ENCODE measurements at places on chromosomes 5 and 9. TPM values are rescaled to one million over a fixed set of nuclear protein-coding genes. Genes with fewer than 3 reads are reported as not detected.

Gene FASTKD3
- total RNA-seq, result 9.4 TPM

Gene PCDHA11
- 0.38 TPM for total RNA-seq

Gene ANKRD20A1
- 1.7 TPM for total RNA-seq

Gene ZFP37
- 1.1 TPM for total RNA-seq

Gene FOXE1
- total RNA-seq, result not detected

DNA sequence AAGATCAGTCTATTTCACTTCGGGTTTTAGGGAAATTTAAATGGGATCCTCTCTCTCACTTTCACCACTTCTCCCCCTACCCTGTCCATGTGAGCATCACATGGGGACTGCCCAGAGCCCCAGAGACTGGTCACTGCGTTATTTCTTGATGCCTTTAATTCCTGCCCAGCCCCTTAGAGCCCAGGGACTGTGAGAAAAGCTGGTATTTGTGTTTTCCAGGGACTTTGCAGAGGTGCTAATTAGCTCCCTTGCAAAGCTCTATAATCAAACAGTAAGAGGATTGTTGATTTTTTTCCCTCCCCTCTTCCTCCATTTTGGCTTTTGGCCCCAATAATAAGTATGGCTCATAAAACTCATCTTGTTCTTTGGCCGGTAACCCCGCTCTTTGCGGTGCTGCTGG lies 35.6 kb downstream of the NTRK2 start:
- H3K27me3 ChIP-seq, result no peaks in the 10 kb centered on the region
- H3K27ac ChIP-seq, result no peak overlapping the region
- H3K4me3 ChIP-seq, result no peak overlapping the region
- H3K4me1 ChIP-seq, result peaks cover 6% of the 10 kb centered on the region

- H3K4me1 ChIP-seq, result no peaks in the 10 kb centered on the region
- DNase-seq, result no peak
- H3K27me3 ChIP-seq, result no peaks in the 10 kb centered on the region
- H3K27ac ChIP-seq, result no peak overlapping the region
- H3K36me3 ChIP-seq, result no peaks in the 10 kb centered on the region
- H3K4me3 ChIP-seq, result no peak overlapping the region
Observed at GRCh38 chr5:2240118-2240904, 357.6 kb upstream of the IRX4 start.

GRCh38 chr5:145462525-145462924 lies 372.6 kb downstream of the PRELID2 start:
- H3K4me3 ChIP-seq, result no peak overlapping the region
- H3K36me3 ChIP-seq, result no peaks in the 10 kb centered on the region
- H3K27me3 ChIP-seq, result no peaks in the 10 kb centered on the region
- no peak for DNase-seq

DNA sequence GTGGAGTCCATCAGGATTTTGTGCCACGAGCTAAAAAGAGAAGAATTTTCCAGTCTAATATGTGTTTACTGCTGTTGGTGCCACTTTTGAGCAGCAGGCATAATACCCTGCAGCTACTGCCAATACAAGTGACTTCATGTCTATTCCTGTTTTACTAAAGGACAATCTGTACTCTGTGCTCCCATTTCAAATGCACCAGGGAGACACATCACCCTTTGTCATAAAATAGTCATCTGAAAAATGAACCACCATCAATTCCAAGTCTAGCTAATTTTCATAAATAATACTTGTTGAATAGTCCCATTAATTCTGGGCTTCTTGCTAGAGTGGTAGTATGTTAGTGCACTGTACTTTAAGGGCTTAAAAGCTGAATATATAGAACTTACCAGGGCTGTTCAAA lies 8.9 kb upstream of the PKD2L2 start:
- DNase-seq, result no peak
- no peak overlapping the region for H3K4me3 ChIP-seq
- H3K4me1 ChIP-seq, result no peaks in the 10 kb centered on the region
- H3K27ac ChIP-seq, result no peak overlapping the region

DNA sequence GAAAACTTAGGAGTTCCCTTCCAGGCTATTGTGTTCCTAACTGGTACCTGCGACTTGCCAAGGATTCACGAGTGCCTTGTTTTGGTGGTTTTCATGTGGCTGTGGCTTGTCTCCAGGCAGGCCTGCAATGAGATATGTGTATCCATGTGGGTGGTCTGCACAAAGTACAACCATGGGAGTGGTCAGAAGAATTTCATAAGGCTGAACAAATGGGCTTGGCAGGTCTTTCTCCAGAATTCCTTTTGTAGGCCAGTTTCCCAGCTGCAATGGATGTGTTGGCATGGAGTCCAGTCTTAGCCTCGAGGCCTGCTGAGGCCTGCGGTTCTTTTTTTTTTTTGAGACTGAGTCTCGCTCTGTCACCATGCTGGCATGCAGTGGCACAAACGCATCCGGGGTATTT lies 28.8 kb upstream of the MELK start:
- no peak overlapping the region for H3K4me3 ChIP-seq
- no peak overlapping the region for H3K27ac ChIP-seq
- no peaks in the 10 kb centered on the region for H3K27me3 ChIP-seq

DNA sequence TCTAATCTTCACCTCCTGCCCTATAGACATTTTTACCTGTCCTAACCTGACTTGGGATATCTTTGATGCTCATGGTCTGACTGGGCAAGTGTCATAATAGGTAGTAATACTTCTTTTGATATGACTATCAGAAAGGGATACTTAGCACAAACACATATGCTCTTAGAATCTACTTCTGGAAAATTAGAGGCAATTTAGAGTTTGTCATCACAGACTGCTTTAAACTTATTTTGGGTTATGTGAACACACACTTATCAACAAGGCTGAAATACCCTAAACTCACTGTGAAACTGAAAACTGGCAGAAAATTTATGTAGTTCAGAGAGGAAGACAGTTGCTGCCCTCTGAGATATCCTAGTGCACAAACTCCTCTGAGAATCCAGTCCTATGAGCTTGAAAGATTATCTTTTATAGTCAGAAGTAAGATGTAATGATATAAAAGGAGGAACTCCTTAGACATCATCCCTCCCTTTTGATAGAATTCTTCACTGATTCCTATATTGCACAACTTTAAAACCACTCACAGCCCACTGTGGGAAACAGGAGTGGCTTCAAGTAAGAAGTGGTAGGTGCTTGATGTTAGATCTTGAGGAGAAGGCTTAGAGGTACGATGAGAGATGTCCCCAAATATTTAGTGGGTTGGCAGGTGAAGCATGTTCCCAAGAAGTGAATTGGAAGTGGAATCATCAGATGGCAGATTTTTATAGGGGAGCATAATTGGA lies 273.3 kb downstream of the MAN2A1 start:
- no peak overlapping the region for H3K4me3 ChIP-seq
- no peak overlapping the region for H3K27ac ChIP-seq
- H3K36me3 ChIP-seq, result no peaks in the 10 kb centered on the region
- no peaks in the 10 kb centered on the region for H3K27me3 ChIP-seq
- H3K4me1 ChIP-seq, result peaks cover 3% of the 10 kb centered on the region

DNA sequence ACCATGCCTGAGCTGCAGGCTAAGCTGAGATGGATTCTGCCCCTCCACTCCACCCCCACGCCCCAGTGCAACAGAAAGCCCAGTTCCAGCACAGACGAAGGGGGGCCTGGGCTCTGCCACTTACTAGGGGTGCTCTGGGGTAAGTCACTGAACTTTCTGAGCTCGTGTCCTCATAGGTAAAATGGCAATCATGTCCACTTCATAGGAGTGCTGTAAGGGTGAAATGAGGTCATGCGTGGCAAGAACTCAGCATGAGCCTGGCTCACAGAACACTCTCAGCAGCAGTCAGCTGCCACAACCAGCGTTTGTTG lies 8.4 kb upstream of the PSD2 start:
- H3K27me3 ChIP-seq, result no peaks in the 10 kb centered on the region
- DNase-seq, result no peak
- no peaks in the 10 kb centered on the region for H3K36me3 ChIP-seq
- peak overlapping the region; percentile 68 for H3K4me3 ChIP-seq
- H3K4me1 ChIP-seq, result peaks cover 5% of the 10 kb centered on the region
- H3K27ac ChIP-seq, result no peak overlapping the region

- no peak overlapping the region for H3K27ac ChIP-seq
- no peak overlapping the region for H3K4me3 ChIP-seq
- H3K4me1 ChIP-seq, result no peaks in the 10 kb centered on the region
- no peaks in the 10 kb centered on the region for H3K27me3 ChIP-seq
- no peak for DNase-seq
Observed at GRCh38 chr9:91023741-91024140, 222.1 kb downstream of the SYK start.

- no peak for DNase-seq
- peaks cover 27% of the 10 kb centered on the region for H3K36me3 ChIP-seq
- peaks cover 97% of the 10 kb centered on the region for H3K4me1 ChIP-seq
- H3K4me3 ChIP-seq, result no peak overlapping the region
- no peaks in the 10 kb centered on the region for H3K27me3 ChIP-seq
- H3K27ac ChIP-seq, result peak overlapping the region; percentile 51
Observed at GRCh38 chr9:127832248-127832647, 22.2 kb downstream of the ENG start.

DNA sequence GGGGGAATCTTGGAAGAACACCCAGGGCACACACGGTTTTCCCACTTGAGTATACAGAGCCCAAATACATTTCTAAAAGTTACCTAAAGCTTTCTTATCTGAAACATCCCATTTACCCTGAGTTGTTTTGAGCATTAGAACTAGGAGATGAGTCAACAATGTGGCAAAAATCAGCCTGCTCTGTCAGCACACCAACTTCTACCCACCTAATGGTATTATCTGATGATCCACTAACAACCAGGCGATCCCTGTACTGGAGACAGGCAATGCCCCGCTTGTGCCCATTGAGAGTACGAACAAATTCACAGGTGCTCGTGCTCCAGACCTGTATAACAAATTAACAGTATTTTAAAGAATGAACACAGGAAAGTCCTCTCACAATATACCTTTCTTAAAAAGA lies 87.0 kb downstream of the SMIM23 start:
- peaks cover 93% of the 10 kb centered on the region for H3K36me3 ChIP-seq
- no peaks in the 10 kb centered on the region for H3K27me3 ChIP-seq
- H3K4me1 ChIP-seq, result peaks cover 4% of the 10 kb centered on the region
- H3K4me3 ChIP-seq, result no peak overlapping the region
- no peak overlapping the region for H3K27ac ChIP-seq
- no peak for DNase-seq

GRCh38 chr9:32486839-32487562 lies 39.0 kb downstream of the RIGI start:
- DNase-seq, result no peak
- H3K4me3 ChIP-seq, result no peak overlapping the region
- no peak overlapping the region for H3K27ac ChIP-seq
- no peaks in the 10 kb centered on the region for H3K27me3 ChIP-seq

DNA sequence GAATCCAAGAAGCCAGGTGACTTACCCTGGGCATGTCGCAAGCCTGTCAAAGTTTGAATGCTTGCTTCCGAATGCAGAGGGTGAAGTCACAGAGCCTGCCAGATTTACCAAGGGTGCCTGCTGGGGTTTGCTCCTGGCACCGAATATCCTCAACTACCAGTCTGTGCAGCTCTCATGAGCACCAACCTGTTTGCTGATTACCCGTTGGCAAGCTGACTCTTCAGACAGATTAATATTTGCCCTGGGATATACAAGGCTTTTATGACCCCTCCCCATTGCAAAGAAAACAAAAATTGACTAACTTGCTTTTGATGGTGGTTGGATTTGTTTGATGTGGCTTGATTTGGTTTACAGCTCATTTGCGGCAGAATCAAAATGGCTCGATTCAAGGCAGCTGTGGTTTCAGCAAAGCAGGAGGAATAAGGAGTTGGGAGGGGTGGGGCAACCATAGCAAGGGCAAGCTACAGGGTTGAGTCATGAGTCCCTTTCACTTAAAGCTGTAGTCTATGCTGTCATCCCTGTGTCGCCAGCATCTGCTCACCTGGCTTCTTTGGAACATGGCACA lies 82.3 kb upstream of the AGXT2 start:
- H3K4me1 ChIP-seq, result no peaks in the 10 kb centered on the region
- no peaks in the 10 kb centered on the region for H3K36me3 ChIP-seq
- H3K27me3 ChIP-seq, result no peaks in the 10 kb centered on the region
- H3K4me3 ChIP-seq, result no peak overlapping the region
- no peak for DNase-seq
- no peak overlapping the region for H3K27ac ChIP-seq

DNA sequence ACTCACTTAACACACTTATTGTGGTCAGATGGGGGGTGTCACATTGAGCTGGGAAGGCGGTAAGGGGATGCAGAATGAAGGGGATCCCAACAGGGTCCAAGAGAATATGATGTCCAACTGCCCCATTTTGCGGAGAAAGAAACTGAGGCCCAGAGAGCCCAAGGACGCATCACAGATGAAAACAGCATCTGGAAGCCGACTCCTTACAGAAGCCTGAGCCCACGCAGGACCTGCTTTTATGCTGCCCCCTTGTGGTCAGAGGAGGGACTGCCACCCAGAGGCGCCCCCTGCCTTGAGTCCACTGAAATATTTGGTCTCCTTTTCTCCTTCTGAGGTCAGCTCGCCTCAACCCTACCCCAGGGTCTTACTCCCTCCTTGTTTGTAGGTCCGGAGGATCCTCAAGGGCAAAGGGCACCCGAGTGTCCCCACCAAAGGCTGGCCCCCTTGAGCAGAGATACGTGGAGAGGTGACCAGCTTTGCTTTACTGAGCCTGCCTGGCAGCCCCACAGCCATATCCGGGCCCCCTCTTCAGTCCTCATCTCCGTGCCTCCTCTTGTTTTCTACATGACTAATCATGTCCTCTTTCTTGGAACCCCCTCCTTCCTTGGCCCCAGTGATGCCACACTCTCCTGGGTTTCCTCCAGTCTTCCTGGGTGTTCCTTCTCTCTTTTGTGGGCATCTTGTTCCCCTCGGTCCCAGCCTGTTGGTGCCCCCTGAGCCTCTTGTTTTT lies 30.0 kb upstream of the TTLL11 start:
- H3K4me3 ChIP-seq, result no peak overlapping the region
- no peak overlapping the region for H3K27ac ChIP-seq
- H3K27me3 ChIP-seq, result peaks cover 30% of the 10 kb centered on the region
- DNase-seq, result peak; percentile 72

DNA sequence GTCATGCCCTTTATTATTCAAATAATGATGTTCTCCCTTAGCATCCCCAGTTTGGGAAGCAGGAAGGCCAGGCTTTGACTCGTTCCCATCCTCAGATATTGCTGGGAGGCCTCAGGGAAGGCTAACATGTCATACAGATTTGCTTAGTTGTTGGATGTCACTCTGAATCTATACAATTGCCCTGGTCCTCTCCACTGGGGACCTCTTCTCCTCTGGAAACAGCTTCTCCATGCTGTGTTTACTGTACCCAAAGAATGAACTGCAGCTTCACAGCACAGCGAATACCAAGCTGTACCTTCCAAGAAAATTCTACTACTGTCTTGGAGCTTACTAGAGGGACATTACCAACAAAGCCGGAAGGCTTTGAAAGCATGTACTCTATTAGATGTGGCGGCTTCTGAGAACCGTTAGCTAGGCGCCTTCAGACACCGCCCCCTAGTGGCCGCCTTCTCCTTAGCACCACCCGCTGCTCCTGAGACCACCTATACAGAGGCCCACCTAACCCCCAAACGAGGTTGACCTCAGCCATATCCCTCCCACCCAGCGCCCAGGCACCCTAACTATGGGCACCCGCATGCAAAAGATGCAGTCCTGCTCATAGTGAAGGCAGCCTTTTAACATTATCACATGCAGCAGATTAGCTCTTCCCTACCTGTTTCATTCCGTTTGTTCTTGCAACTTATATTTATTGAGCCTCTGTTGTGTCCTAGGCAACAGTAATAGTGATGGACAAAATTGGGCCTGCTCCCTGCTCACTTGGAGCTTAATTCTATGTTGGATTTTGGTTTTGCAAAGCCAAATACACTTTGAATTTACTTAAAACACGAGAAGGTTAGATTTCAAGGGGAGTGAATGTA lies 34.9 kb upstream of the FOXI1 start:
- H3K27me3 ChIP-seq, result no peaks in the 10 kb centered on the region
- DNase-seq, result peak; percentile 56
- H3K4me3 ChIP-seq, result no peak overlapping the region
- H3K27ac ChIP-seq, result no peak overlapping the region
- peaks cover 34% of the 10 kb centered on the region for H3K36me3 ChIP-seq
- no peaks in the 10 kb centered on the region for H3K4me1 ChIP-seq

Measured in lower lobe of right lung (tissue), 2 donors.